CD8-positive, alpha-beta memory T cell (primary cell): ENCODE measurements at places on chromosomes 2 and 18. TPM values are rescaled to one million over a fixed set of nuclear protein-coding genes. Genes with fewer than 3 reads are reported as not detected.

The SAG gene
- polyA plus RNA-seq = not detected

The GAREM1 gene
- polyA plus RNA-seq = not detected

The MXD1 gene
- polyA plus RNA-seq = 10.5 TPM

The MSGN1 gene
- not detected for polyA plus RNA-seq

The MAP3K19 gene
- not detected for polyA plus RNA-seq

The CNTNAP5 gene
- not detected for polyA plus RNA-seq

The ZNF521 gene
- not detected for polyA plus RNA-seq

The RNF144A gene
- 8.3 TPM for polyA plus RNA-seq

The MAB21L4 gene
- polyA plus RNA-seq = not detected

The ACVR1C gene
- 0.60 TPM for polyA plus RNA-seq

The OSBPL6 gene
- 0.33 TPM for polyA plus RNA-seq

The APCDD1 gene
- not detected for polyA plus RNA-seq

The TMEM169 gene
- polyA plus RNA-seq = 1.1 TPM

The CABYR gene
- 0.62 TPM for polyA plus RNA-seq

The TRIB2 gene
- polyA plus RNA-seq = 48.6 TPM

The ASAP2 gene
- not detected for polyA plus RNA-seq

The STEAP3 gene
- polyA plus RNA-seq = 0.41 TPM

The RHBDD1 gene
- polyA plus RNA-seq = 19.2 TPM

The CSRNP3 gene
- polyA plus RNA-seq = not detected

The NEU2 gene
- not detected for polyA plus RNA-seq

The FSHR gene
- not detected for polyA plus RNA-seq

The MYO3B gene
- polyA plus RNA-seq = 0.08 TPM

The MTHFD2 gene
- 11.0 TPM for polyA plus RNA-seq

The SMYD1 gene
- polyA plus RNA-seq = not detected

The SLC35F5 gene
- 5.3 TPM for polyA plus RNA-seq

The CAVIN2 gene
- polyA plus RNA-seq = not detected

The UGT1A7 gene
- not detected for polyA plus RNA-seq

The CPS1 gene
- polyA plus RNA-seq = not detected

The MAPK4 gene
- polyA plus RNA-seq = not detected

The GKN2 gene
- polyA plus RNA-seq = not detected

The CXCR4 gene
- 569 TPM for polyA plus RNA-seq

The SFTPB gene
- polyA plus RNA-seq = not detected

The TBR1 gene
- not detected for polyA plus RNA-seq

The XPO1 gene
- polyA plus RNA-seq = 42.3 TPM

The RND3 gene
- not detected for polyA plus RNA-seq

The FECH gene
- 22.0 TPM for polyA plus RNA-seq

The FEV gene
- polyA plus RNA-seq = not detected

The SLC66A3 gene
- 70.5 TPM for polyA plus RNA-seq

The ANKRD44 gene
- 90.1 TPM for polyA plus RNA-seq

The GREB1L gene
- 0.13 TPM for polyA plus RNA-seq

The TMBIM1 gene
- 149 TPM for polyA plus RNA-seq

The NCKAP5 gene
- not detected for polyA plus RNA-seq

The EML6 gene
- polyA plus RNA-seq = 0.05 TPM

The FAM124B gene
- not detected for polyA plus RNA-seq

The GULP1 gene
- not detected for polyA plus RNA-seq

The PRSS56 gene
- polyA plus RNA-seq = not detected

The MALT1 gene
- polyA plus RNA-seq = 41.4 TPM

The BMP10 gene
- not detected for polyA plus RNA-seq

The RNF152 gene
- polyA plus RNA-seq = not detected

The HOXD12 gene
- not detected for polyA plus RNA-seq

The IL37 gene
- polyA plus RNA-seq = not detected

The RGPD3 gene
- polyA plus RNA-seq = 0.12 TPM

The RAB12 gene
- polyA plus RNA-seq = 0.24 TPM

The RGPD4 gene
- polyA plus RNA-seq = not detected

The CYRIA gene
- 6.3 TPM for polyA plus RNA-seq
